ENCODE measurements at places on chromosomes 13 and 19.

- no peak for DNase-seq
Observed at GRCh38 chr13:113093580-113094409, 11.8 kb upstream of the F7 start.

GRCh38 chr13:36882829-36883390, 37.1 kb downstream of the SMAD9 start:
- no peak for DNase-seq

DNA sequence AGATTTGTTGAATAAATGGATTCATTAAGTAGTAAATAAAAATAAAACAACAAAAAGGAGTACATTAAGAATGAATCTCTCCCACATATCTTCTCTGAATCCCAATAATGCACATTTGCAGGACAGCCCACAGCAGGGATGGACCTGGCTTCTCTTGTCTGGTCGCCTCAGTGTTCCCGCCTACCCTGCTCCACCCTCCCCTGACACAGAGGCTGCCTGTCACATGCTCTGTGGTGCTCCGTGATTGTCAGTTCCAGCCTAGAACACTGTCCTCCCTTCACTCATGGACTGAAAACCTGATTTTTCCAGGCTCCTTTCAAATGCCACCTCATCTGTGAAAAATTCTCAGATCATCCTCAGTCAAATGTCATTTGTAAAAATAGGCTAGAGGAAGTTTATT, 94.5 kb upstream of the GPR12 start:
- no peak for DNase-seq

DNA sequence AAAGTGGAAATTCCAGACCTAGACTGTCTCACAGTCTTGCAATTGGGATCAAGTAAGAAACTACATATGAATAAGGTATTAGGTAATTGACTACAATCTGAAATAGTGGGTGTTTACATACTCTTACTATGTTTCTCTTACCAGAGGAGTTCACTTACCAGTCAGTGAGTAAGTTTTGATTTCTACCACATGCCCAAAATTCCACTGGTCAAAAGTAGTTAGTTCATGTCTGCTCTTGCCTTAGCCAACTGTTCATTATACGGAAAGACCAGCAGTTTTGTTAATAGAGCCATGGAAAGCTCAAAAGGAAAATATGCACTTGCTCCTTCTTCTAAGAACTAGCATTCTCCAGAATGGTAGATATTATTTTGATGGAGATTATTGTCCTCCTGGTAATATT, 490.8 kb downstream of the RFC3 start:
- no peak for DNase-seq

DNA sequence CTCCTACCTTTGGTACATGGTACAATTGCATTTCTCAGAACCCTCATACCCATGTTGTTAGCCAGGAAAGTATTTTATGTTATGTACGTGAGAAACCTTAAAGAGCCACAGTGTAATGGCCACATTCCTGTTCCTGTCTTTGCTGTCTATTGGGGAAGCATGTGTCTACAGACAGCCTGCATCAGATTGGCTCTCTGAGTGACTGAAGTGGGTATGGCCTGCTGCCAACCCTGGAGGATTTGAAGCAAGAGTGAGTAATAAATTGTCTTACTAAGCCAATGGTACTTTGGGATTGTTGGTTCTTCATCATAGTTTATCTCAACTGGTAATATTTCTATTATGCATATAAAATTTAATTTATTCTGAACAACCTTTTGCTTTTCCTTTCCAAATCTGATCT, 574.1 kb downstream of the LMO7 start:
- DNase-seq, result no peak

DNA sequence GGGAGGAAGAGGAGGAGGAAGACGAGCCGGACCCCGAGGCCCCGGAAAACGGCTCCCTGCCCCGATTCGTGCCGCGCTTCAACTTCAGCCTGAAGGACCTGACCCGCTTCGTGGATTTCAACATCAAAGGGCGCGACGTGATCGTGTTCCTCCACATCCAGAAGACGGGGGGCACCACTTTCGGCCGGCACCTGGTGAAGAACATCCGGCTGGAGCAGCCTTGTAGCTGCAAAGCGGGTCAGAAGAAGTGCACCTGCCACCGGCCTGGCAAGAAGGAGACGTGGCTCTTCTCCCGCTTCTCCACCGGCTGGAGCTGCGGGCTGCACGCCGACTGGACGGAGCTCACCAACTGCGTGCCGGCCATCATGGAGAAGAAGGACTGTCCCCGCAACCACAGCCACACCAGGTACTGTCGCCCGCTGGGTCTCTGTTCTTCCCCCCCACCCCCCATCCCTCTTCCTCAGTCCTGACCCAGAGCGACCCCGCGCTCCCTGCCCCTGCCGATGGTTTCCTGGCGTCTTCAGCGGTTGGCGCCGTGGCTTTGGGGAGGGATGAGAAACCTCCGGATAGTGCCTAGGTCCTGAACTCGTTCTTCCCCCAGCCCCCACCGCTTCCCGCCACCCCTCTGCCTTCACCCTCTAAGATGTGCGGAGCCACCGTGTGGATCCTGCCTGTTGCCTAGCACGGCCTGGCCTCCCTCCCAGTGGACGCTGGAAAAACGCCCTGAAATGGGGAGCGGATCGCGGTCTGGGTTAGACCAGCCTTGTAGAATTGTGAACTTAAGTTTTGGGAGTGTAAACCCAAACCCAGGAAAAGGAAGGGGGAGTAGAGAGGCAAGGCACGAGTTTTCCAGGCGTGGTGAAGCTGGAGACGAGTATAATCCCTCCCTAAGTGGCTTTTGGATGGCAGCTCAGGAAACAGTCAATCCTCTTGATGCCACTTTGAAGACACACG, 1.5 kb downstream of the HS6ST3 start:
- no peak for DNase-seq

DNA sequence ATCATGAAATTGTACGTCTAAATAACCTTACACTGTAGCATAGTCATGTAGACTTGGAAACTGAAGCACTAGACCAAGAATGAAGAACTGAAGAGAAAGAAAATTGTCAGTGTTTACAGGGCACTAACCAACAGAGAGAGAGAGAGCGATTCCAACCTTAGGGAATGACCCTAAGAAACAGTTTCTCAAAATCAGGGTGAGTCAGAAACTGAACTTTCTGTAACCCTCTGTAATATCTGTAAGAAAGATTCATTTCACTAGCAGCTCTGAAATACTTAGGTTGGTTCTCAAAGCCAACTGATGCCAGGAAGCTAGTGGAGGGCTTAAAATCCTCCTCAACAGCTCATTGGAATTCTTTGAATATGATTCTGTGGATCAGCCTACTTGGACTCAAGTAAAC, 936.9 kb downstream of the EFNB2 start:
- no peak for DNase-seq

Measured in stimulated activated CD4-positive, alpha-beta T cell treated with anti-CD3 and anti-CD28 coated beads, Interleukin-15, amount 100 ng/mL, for 48 hours (primary cell).